ENCODE measurements at places on chromosomes 4 and X. TPM values are rescaled to one million over a fixed set of nuclear protein-coding genes. Genes with fewer than 3 reads are reported as not detected.
A peak's percentile ranks its signal among the peaks of the same experiment; 100 is the strongest.

The NDP gene
- total RNA-seq, result not detected

DNA sequence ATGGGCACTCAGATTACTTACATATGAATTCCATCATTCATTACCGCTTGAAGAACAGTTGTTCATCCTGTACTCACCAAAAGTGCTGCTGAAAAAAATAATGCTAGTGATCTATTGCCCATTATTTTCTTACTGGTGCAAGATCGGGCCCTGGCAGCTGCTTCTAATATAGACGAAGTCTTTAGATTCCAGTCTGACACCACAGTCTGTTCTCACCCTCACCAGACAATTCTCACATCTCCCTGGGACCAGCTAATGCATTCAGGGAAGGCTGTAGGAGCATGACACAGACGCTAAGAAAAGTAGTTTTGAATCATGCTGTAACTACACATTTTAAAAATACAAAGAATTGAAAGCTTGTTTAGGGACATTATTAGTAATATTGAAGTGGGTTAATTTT lies 13.8 kb downstream of the GEMIN8 start:
- DNase-seq, result no peak

DNA sequence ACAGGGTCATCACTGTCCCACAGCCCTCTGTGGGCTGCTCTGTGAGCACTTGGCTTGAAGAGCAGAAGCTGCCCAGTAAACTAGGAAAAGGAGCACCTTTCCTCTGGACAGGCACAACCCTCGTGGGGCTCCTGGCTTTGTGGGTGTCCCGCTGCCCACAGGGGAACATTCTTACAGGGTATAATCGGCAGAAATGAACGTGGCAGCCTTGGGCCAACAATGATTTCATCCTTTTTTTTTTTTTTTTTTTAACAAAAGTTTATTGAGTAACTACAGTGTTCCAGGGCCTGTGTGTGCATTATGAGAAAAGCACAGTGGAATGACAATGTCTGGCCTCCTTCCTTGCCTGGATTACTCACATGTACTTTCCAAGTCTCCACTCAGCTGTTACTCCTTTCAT lies 197.2 kb downstream of the PDGFC start:
- no peak for DNase-seq

The AMTN gene
- total RNA-seq, result not detected

The EGF gene
- total RNA-seq, result 3.9 TPM

- DNase-seq, result no peak
Measured at GRCh38 chr4:107685740-107686139, 34.3 kb downstream of the PAPSS1 start.

GRCh38 chrX:72238721-72239475 lies at the start of gene ERCC6L:
Gene ERCC6L, minus strand, starts transcription at chrX:72239027. Its CDS starts 116 bp downstream, at chrX:72238911.
- DNase-seq, result peak; percentile 82

DNA sequence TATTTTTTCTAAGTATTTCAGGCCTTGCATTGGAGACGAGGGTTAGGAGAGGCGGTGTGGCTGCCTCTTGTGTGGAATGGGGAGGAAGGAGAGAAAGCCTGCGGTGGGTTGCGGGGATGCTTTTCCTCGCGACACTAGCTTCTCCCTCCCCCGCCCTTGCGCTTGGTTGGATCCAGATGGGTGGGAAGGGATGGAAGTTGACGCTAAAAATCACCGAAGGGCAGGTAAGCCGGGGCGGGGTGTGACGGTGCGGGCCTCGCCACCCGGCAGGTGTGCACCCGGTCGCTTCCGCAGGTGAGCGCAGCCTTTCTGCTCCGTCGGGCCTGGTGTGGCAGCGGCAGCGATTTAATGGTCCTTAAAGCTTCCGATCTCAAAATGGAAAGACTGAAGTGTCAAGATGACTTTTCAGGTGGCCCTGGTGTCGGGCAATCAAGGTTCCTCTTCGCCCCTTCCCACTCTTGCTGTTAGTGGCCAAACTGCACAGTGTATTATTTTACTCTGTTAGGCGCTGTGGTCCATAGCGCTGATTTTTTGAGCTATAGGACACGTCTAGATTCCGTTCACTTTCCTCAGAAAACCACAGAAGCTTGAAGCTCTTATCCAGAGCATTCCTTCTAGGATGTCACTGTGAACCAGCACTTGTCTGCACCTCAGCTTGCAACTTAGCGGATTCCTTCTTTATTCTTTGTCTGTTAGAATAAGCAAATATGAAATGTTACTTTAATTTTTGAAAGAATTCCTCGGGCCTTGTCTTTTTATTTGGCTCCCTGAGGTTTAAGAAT lies 765 bp downstream of the ENOPH1 start:
- DNase-seq, result peak; percentile 40

The MAGEA2B gene
- total RNA-seq, result not detected

The TRO gene
- total RNA-seq, result 2.1 TPM

- peak; percentile 80 for DNase-seq
Measured at GRCh38 chr4:77074981-77075855, 571 bp downstream of the CCNI start.

The SH2D1A gene
- 0.34 TPM for total RNA-seq

DNA sequence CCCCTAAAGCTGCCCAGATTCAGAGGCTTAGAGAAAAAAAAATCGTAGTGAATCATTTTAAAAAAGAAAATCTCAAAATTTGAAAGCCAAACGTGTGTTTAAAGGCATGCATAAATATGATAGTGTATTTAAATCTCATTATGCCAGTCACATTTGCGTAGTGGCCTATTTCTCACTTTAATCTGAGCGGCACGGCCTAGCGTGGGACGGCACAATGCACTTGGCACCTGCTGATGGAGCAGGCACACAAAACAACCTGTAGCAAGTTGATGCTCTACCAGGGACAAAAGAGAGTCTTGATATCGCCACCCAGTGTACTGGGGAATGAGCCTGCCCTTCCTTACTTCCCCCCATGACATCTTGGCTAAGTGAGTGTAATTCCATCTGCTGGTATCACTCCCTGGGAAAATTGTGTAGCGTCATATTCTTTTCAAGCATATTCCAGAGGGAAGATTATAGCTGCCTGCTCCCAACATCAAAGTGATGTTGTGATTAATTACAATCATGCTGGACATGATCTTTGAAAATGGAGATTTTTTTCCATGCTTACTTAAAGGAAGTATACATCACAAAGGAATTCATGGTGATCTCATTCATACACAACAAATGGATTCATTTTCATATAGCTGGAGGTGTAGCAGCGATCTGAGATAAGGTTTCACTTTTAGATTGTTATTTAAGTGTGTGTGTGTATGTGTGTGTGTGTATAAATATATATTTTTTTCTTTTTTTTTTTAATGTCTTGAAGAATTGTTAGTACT lies 138.8 kb downstream of the DCTD start:
- no peak for DNase-seq

DNA sequence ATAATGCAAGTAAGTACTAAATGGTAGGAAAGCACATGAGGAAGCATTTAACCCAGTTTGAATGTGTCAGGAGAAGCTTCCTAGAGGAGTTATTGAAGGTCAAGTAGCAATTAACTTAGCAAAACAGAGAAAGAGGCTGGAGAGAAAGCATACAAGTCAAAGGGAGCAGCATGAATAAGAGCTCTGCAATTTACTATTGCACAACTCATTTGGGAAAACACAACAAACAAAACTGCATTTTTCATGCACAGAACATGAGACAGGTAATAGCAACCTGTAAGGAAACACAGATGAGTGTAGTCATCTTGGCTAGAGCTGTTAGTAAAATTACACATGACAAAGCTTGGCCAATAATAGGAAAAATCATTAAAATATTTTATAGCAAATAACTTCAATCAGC lies 538.1 kb downstream of the PPP4R3C start:
- DNase-seq, result no peak

The JCHAIN gene
- 114 TPM for total RNA-seq

The SERPINA7 gene
- total RNA-seq, result not detected

DNA sequence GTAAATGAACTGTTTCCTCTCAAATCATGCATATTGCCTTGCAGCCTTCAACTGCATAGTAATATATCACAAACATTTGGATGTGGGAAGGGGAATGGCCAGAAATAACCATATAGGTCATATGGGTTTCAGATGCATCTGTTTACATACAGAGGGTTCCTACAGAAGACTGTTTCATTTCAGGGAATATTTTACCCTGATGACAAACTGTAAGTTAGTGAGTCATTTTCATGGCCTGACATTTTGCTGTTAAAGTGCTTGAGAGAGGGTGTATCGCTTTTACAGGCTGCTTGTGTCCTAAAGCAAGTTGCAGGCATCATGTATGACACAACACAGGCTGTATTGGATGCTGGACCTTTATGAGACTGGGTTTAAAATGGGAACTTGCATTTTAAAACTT lies 25.5 kb upstream of the AMOT start:
- DNase-seq, result no peak

DNA sequence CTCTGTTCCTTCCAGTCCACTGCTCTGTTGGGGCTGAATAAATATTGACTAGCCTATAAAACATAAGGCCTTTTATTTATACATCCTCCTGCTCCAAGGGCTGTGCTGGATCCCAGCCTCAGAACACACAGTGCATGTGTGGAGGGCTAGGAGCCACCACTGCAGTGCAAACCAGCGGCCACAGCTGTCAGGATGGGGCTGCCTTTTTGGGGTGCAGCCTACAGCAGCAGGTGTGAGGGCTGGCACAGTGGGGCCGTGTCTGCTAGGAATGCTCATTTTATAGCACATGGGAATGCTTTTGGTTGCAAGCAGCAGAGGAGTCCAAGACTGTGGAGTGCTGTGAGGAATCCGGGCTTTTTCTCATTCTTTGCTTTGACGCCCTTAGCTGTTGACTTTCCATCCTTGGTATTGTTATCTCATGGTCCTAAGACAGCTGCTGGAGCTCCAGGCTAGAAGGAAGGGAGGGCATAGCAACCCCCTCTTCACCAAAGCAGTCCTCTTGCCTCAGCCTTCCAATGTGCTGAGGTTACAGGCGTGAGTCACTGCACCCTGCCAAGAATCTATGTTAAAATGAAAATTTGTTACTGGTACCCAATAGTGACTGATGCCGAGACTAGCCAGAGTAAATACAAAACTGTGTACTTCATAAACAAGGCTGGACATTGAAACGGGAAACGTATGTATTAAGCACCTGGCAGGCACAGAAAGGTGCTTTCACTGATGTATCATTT lies 334.3 kb upstream of the GATB start:
- peak; percentile 28 for DNase-seq

GRCh38 chr4:154014407-154015321 lies 225.8 kb upstream of the SFRP2 start:
- DNase-seq, result no peak

GRCh38 chr4:162535121-162535520 lies 371.3 kb upstream of the FSTL5 start:
- no peak for DNase-seq

- no peak for DNase-seq
Measured at GRCh38 chr4:130591091-130591490, 1495.1 kb downstream of the C4orf33 start.

- no peak for DNase-seq
Measured at GRCh38 chrX:87664381-87664780, 146.8 kb downstream of the KLHL4 start.

The CLCN4 gene
- total RNA-seq, result 1.4 TPM

The EVC2 gene
- 1.4 TPM for total RNA-seq
